ENCODE measurements at places on chromosomes 12 and 14. TPM values are rescaled to one million over a fixed set of nuclear protein-coding genes. Genes with fewer than 3 reads are reported as not detected.

ZNF641 gene
- total RNA-seq = 1.3 TPM

AKAP5 gene
- total RNA-seq = 0.48 TPM

SIX1 gene
- total RNA-seq = 7.5 TPM

CARMIL3 gene
- total RNA-seq = 0.06 TPM

KCNC2 gene
- total RNA-seq = not detected

GDF3 gene
- 0.53 TPM for total RNA-seq

PLEKHH1 gene
- total RNA-seq = 1.8 TPM

FOXG1 gene
- not detected for total RNA-seq

WDHD1 gene
- 4.2 TPM for total RNA-seq

RNASE2 gene
- not detected for total RNA-seq

ANKRD33 gene
- 1.2 TPM for total RNA-seq

PYGL gene
- total RNA-seq = 69.1 TPM

SLC7A7 gene
- total RNA-seq = 27.2 TPM

PELI2 gene
- 3.7 TPM for total RNA-seq

DPPA3 gene
- not detected for total RNA-seq

APOF gene
- total RNA-seq = not detected

TPH2 gene
- total RNA-seq = not detected

WBP11 gene
- 24.1 TPM for total RNA-seq

PTMS gene
- total RNA-seq = 281 TPM

PLEKHD1 gene
- not detected for total RNA-seq

DHRS2 gene
- not detected for total RNA-seq

PZP gene
- 0.24 TPM for total RNA-seq

ALX1 gene
- total RNA-seq = not detected

TAS2R31 gene
- 2.9 TPM for total RNA-seq

TC2N gene
- 0.29 TPM for total RNA-seq

SMIM41 gene
- not detected for total RNA-seq

TMED10 gene
- 244 TPM for total RNA-seq

CACNA2D4 gene
- total RNA-seq = not detected

DLK1 gene
- total RNA-seq = not detected

MYH6 gene
- total RNA-seq = not detected

CCDC177 gene
- not detected for total RNA-seq

ERH gene
- 128 TPM for total RNA-seq

Data from glomerular endothelial cell (primary cell).